Sigmoid colon (tissue), 7 donors: ENCODE measurements at places on chromosomes 7 and 10. TPM values are rescaled to one million over a fixed set of nuclear protein-coding genes. Genes with fewer than 3 reads are reported as not detected.
A peak's percentile ranks its signal among the peaks of the same experiment; 100 is the strongest.

The AZGP1 gene
- 17.1 TPM for total RNA-seq

The AKR1C3 gene
- total RNA-seq = 30.5 TPM

The PNLIPRP2 gene
- not detected for total RNA-seq

The IFIT3 gene
- total RNA-seq = 9.4 TPM

The CFTR gene
- under 0.01 TPM for total RNA-seq

The PTPRZ1 gene
- 13.2 TPM for total RNA-seq

The UNCX gene
- not detected for total RNA-seq

The CYP3A7 gene
- not detected for total RNA-seq

The RPEL1 gene
- total RNA-seq = not detected

DNA sequence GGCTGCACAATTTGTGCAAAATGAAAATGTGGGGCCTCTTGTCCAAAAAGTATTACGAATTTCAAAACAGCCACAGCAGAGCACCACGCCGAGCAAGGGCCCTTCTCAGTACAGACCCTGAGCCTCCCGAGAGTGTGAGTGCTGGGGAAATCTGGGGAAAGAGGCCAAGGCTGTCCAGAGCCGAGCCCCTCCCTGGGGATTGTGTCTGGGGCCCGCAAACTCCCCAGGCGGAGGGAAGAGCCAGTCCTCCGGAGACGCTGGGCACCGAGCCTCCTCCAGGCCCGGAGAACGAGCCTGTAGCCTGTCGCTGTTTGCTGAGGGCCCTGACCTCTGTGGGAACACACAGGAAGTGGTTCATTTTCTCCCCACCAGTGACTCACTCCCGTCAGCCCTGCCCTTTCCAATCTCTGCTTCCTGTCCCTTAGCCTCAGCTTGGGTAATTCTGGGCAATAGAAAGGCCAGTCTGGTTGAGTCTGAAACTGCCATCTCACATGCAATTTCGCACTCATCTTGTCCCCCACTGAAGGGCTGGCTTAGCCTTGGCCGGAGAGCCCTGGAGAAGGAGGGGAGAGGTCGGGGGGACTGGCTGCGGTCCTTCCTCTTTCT, 19.5 kb upstream of the GNA12 start:
- DNase-seq = peak; percentile 94

DNA sequence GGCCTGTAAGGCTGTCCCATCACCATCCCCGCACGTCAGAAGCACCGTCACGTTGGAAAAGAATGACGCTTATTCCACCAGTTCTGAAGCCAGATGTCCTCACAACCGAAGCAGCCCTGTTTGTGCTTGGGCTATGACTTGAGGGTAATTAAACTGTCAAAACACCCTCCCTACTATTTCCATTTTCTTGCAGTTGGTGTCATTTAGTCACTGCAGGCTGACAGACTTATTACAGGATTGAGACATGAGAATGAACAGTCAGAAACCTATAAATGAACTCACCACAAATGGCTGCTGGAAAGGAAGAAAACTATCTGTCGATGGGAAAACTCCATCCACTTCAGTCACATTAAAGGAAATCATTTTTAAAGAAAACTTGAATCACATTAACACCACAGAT, 85.3 kb downstream of the VOPP1 start:
- DNase-seq = no peak

DNA sequence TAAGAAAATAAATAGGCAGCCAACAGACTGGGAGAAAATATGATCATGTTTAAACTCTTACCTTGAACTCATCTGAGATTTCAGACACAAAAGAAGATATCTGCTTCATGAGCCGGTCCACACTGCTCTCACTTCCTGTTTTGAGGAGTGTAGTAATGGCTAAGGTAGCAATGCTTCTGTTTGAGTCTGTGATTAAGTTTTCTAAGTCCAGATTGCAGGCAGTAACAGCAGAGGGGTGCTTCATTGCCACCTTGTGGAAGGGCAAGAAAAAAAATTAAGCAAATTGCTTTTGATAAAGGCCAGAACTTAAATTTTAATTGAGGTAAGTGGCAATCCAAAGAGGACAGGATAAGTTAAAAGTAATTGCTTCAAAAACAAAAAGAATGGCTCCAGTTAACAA, 69.1 kb downstream of the MEST start:
- no peak for DNase-seq

DNA sequence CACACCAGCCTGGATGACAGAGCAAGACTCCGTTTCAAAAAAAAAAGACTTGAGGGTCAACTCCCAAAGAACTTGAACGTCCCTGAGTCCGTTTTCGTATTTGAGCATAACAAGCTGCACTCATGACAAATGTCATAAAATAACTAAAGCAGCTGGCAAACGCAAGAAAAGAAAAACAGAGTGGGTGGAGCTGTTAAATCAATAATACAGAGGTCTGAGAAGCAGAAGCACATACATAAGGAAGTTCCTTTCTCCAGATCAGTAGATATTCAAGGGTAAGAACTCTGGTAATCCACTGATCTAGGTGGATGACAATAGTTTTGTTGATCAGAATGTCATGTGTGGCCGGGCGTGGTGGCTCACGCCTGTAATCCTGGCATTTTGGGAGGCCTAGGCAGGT, 150.1 kb downstream of the FAM107B start:
- no peak for DNase-seq

- DNase-seq = no peak
Observed at GRCh38 chr7:112357136-112357535, 93.1 kb upstream of the IFRD1 start.

DNA sequence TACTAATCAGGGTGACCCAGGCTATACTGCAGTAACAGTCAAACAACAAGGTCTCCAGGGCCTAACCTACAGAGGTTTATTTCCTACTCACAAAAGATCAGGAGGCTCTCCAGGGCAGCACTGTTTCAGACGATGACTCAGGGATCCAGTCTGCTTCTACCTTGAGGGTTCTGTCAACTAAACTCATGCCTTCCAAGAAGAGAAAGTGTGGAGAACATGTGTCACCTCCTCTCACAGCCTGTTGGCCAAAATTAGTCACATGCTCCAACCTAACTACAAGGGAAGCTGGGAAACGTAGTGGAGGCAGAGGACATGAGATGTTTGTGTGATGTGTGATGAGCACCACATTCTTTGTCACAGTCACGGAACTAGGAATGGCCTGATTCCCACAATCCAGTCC, 14.7 kb upstream of the INA start:
- no peak for DNase-seq

DNA sequence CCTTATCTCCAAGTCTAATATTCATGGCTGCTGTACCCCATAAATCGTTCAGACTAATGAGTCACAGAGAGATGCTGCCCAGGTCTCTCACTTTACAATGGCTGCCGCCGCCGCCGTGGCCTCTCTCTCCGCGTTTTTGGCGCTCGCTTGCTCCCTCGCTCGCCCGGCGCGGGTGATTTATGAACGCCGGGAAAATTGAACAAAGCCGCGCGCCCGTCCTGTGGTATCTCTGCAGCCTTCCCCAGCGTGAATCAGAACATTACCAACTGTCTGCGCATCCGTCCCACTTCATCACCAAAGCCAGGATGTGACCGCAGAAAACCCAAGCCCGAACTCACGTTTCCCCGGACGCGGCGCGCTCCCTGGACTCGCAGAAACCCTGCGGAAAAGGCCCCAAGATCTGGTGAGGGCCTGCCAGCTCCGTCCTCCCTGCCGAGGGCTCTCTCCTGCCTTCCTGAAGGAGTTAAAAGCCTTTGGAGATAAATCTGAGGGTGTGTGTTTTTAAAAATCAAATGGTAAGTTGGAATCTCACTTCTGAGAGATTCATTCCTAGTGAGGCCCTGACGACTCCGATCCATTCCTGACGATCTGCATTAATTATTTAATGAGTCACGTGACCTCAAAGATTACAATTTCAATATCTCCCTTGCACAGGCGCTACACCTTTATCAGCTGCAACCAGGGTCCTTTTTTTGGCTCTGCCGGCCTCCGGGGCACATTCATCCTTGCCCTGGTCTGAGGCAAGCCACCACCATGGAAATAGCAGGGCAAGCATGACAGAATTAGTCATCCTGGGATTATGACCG, 6.3 kb downstream of the HOXA4 start:
- peak; percentile 88 for DNase-seq

DNA sequence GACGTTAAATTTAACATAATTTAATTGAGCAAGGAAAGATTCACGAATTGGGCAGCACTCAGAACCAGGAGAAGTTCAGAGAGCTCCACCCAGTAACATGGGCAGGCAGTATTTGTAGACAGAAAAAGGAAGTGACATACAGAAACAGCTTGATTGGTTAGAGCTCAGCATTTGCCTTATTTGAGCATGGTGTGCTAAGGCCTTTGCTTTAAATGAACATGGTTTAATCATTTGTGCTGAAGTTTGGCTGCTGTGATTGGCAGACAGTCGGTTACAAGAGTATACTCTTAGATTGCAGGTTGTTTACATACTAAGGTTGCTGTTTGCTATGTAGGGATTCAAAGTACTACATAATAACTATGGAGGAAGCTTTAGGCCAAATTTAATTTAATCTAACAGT, 199.2 kb downstream of the MALRD1 start:
- DNase-seq = no peak

DNA sequence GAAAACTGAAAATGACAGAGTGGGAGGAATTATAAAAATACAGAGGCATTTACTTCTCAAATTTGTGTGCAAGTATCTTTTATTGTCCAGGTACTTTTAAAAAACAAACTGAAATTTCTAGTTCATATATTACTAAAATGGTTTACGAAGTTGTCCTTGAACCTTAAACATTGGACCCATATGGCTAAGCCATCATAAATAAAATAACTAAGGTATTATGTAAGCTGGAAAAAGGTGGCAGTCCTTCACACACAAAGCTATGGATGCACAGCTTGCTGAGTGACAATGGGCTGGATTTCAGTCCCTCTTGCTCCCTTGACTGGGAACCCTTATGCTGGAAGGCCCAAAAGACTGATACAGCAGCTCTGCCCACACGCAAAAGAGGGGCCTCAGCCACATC, 66.1 kb downstream of the COBL start:
- no peak for DNase-seq

DNA sequence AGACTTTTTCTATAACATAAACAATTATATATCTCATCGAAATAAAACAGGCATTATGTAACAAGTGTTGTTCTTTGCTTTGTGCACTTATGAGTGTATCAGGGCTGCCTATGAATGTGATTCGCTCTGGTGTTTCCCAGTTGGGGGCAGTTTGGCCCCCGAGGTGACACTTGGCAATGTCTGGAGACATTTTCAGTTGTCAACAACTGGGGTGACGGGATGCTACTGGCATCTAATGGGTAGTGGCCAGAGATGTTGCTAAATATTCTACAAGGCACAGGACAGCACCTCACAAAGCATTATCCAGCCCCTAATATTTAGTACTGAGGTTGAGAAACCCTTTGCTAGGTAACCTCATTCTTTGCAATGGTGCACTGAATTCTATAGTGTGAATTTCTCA, 83.3 kb downstream of the PLCE1 start:
- DNase-seq = no peak

DNA sequence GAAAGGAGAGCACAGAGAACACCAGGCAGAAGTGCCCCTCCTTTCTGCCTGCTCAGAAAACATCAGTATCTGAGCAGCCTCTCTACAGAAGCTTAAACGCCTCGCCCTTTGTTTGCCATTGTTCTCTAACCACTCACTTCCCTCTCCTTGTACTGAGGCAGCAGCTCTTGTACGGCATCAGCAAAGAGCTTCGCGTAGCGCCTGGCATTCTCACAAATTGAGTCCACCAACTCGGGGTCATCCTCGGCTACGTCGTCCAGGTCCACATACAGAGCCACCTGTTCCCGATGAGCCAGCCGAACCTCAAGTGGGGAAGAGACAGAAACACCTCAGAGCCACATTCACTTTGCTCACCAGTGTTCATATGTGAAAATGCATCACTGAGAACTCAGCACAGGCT, 1.7 kb downstream of the MCM7 start:
- no peak for DNase-seq

- DNase-seq = no peak
Observed at GRCh38 chr7:130959743-130960207, 225.8 kb upstream of the KLF14 start.

DNA sequence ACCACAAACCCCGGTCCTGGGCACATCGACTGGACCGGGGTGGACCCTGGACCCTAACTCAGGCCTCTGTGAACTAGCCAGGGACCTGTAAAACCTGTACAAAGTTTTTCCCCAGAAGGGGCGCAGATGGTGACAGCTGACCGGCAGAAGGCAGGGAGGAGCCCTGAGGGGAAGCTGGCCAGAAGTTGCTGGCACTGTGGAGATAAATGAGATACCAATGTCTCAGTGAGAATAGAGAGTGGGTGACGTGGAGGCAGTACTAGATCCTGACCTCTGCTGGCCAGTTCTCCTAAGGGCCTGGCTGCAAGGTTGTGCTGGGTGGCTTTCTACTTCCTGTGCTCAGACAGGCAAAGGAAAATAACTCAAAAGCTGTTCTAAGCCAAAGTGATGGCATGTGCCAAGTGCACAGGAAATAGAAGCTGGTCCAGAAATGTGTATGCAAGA, 10.6 kb upstream of the TSPAN14 start:
- DNase-seq = no peak

DNA sequence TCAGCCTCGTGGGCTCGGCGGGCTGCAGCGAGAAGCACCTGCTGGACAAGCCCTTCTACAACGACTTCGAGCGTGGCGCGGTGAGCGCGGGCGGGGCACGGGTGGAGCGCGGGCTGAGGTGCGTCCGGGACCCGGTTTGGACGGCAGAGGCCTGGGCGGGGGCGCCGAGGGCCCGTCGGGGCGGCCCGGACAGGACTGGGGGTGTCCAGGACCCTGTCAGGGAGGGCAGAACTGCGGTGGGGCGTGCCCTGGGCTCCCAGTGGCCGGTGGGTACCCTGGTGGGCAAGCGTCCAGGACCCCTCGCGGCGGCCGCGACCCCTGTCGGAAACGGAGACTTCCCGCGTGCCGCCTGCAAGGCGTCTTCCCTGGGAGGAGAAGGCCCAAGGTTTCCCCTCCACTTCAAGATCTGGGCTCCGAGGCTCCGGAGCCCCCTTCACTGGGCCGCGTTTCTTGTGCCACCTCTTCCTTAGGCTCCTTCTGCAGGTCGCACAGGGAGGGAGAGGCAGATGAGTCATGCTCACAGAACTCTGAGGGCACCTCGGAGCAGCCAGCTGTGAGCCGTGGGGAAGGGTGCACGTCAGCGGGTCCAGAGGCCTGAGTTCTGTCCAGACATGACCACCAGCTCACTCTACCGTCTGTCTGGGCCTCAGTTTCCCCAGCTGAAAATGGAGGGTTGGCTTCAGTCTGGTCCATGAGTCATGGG, 485 bp downstream of the ALOX5 start:
- DNase-seq = no peak

DNA sequence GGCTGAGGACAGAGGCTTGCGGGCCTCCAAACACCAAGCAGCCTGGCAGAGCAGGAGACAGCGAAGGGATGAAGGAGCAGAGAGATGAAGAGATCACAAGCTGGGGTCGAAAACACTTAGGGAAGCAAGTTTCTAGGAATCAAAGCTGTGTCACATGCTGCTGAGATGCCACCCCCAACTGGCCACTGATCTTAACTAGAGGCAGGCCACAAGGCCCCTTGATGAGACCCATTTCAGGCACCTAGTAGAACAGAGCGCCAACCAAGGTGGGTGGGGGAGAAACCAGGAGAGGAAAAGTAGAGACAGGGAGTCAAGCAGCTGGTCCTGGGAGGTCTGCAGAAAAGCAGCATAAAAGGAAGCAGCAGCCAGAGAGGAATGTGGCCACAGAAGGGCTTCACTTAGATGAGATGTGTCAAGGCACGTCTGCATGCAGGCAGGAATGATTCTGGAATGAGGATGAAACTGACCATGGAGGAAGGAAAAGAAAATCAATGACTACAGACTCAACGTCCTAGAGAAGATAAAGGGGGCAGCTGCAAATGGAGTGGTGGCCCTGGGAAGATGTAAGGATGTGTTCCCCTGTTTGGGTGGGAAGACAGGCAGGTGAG, 85.0 kb upstream of the DDC start:
- no peak for DNase-seq
